ENCODE measurements at places on chromosomes 13 and 19.

DNA sequence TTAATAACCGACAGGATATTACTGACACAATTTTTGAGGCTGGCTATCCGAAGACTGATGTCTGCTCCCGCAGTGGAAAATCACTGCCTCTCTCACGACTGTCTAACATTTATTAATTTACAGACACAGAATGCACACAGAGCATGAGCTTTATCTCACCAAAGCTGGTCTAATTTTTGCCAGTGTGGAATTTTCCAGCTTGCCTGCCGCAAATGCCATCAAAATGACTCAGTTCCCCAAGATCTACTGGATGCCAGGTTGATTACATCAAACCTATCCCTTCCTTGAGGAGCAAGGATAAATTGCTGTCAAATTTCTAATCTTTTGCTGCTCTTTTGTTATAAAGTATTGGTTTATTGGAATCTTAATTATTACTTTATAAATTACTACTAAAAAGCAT lies 1775.1 kb upstream of the PCDH20 start:
- DNase-seq, result no peak

GRCh38 chr19:43425567-43426392 lies 11.1 kb downstream of the TEX101 start:
- DNase-seq, result peak; percentile 17

- no peak for DNase-seq
Observed at GRCh38 chr19:13460045-13460444, 46.2 kb downstream of the CACNA1A start.

DNA sequence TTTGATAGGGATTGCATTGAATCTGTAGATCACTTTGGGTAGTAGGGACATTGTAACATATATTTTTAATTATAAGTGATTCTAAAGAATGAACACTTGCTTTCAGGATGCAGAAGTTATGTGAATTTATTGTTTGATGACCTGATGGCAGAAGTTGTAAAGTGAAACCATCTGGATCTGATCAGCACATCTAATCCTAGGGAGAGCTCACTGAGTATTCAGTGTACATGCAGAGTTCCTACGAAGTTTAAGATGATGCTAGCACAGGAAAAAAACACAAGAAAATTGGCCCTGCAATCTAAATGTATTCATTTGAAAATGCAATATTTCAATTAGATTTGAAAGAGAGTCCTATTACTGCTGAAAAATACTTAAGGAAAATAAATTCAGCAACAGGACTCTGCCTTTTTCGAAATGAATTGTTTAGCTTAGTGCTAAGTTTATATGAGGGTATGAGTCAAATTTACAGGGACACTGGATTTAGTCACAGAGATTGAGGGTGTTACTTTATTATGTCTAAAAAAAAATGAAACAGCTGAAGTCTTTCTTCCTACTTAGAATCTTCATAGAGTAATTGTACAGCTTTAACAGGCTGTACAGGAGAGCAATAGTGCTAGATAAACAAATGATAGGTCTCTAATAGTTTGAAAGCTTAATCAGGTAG lies 385.7 kb downstream of the DCT start:
- DNase-seq, result no peak

DNA sequence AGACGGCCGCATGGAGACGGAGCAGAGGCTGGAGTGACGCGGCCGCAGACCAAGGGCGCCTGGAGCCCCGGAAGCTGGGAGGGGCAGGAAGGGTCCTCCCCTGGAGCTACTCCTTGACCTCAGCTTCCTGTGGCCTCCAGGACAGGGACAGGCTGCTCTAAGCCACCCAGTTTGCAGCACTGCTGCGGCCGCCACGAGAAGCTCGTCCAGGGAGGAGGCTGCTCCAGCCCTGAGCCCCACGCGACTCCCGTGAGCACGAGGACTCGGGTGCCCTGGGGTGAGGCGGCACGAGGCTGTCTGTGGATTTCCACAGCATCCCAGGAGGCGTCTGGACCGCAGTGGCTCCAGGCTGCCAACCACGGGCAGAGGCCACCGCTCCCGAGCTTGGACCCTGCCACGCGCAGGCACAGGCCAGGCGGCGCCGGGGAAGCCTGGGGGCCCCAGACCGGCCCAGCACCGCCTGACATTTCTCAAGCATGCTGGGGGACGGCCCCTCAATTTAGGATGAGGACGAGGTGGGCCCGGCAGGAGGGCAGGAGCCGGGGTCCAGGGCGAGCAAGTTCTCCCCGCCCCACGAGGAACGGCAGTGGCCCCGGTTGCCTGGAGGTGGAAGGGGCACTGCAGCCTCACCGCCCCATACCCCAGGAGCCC lies 10.7 kb downstream of the SBNO2 start:
- no peak for DNase-seq

DNA sequence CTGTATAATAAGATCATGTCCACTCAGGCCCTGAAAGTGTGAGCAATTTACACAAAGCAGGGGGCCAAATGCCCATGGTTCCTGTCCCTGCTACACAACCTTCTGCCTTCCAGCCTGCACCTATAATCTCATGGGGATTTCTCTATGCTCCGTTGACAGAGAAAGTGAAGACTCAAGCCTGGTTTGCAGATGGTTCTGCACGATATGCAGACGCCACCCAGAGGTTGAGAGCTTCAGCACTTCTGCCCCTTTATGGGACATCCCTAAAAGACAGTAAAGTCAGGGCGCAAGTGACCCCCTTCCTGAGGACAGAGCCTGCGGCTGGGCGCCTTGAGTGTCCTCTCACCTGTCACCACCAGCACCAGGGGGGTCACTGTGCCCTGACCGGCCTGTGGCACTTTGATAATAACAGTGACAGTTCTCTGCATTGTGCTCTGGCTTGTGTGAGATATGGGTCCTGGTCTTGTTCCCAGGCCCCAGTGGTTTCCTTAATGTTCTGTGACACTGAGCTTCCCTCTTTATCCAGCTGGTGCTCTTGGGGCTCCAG lies 15.1 kb downstream of the LILRA5 start:
- no peak for DNase-seq

DNA sequence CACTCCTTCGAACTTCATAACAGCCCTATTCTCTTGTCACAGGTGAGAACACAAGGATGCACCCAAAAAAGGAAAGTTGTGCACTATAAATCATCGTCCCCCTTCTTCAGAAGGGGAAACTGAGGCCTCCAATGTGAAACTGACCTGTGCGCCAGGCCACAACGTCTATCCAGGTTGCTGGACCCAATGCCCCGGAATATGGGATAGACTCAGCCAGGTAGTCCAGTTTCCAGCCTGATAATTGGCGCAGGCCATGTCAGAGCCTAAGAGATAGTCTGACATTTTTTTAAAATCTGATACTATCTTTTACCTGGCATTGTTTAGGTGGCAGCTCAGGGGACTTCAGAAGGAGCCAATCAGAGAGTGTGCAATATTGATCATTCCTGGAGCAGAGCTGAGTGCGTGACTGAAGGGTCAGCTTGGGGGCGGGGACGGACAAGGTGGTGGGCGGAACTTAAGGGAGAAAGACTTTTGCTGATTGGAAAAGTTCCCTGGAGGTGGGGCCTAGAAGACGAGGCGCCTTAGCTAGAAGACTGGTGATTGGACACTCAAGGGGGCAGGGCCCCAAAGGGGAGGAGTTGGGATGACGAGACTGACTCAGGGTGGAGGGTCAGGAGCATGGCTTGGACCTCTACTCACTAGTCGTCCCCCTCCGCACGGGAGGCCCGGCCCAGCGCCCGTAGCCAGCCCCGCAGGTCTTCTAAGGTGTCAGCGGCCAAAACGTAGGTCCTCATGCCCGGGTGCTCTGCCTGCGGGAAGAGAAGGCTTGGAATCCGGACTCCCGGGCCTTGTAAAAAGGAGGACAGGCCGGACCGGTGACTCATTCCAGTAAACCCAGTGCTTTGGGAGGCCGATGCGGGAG lies 8.5 kb downstream of the PLEKHA4 start:
- peak; percentile 58 for DNase-seq

DNA sequence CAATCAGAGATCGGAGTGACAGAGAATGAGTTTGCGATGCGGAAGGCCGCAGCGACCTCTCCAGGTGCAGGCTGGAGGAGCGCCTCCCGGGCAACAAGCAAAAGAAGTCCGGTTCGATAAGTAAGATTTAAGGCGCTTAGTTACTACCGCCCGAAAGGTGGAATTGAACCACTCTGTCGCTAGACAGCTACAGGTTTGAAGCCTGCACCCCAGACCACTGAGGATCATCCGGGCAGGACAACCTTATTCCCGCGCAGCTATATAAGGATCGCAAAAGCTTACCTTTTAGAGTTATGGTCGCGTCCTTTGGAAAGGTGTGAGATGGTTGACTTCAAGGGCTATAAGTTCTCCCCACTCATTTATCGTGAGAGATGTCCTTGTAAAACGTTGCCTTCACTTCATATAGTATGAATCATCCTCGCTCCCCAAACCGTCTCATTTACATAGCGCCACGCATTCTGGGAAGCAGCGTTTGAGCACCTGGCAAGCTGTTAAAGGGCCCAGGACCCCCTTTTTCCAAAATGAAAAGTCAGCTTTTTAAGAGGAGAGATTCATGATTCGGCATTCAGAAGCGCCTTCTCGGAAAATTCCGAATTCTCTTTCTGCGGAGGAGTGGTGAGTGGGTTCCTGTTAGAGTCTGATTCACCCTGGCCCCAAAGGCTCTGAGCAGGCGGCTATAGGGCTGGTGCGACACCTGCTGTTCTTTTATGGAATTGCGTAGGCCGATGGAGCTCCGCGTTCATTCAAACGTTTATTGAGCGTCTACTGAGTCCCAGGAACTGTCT lies 10.8 kb downstream of the FOSB start:
- DNase-seq, result peak; percentile 89

- no peak for DNase-seq
Observed at GRCh38 chr13:77480066-77480465, 55.4 kb upstream of the SCEL start.

DNA sequence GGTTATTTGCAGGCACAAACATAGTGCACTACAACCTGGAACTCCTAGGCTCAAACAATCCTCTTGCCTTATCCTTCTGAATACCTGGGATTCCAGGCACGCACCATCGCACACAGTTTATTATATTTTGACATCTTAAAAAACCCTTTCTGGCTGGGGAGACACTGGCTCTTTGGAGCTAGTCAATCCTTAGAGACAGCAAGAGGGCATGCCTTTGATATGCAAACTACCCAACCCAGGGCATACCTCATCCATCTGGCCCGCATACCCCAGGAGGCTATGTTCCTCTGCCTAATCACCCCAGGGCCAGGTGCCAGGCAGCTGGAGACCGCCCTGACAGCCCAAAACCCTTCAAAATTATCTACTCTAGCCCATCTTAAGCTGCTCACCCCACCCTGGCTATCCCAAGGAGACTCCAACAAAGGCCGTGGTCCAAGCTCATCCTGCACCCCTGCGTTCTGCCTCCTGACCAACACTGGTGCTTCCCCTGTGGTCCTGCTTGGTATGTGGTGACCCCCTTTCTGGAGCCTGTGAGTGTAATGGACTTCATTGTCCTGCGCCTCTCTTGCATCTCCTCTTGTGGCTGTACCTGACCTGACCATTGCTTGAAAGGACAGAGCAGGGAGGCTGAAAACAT lies 86.4 kb downstream of the RGCC start:
- no peak for DNase-seq

DNA sequence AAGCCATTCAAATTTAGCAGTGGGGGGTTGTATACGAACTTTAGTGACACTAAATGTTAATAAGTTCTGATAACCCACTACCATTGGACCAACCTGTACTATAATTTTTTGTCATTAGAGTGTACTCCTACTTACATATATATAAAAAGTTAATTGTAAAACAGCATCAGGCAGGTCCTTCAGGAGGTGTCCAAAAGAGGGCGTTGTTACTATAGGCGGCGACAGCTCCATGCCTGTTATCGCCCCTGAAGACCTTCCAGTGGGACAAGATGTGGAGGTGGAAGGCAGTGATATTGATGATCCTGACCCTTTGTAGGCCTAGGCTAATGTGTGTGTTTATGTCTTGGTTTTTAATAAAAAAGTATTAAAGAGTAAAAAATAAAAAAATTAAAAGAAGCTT lies 27.5 kb downstream of the SPRYD7 start:
- DNase-seq, result no peak

GRCh38 chr19:34711890-34712289 lies 22.2 kb upstream of the ZNF181 start:
- no peak for DNase-seq

GRCh38 chr13:60019119-60019993 lies 144.4 kb downstream of the DIAPH3 start:
- peak; percentile 1 for DNase-seq

DNA sequence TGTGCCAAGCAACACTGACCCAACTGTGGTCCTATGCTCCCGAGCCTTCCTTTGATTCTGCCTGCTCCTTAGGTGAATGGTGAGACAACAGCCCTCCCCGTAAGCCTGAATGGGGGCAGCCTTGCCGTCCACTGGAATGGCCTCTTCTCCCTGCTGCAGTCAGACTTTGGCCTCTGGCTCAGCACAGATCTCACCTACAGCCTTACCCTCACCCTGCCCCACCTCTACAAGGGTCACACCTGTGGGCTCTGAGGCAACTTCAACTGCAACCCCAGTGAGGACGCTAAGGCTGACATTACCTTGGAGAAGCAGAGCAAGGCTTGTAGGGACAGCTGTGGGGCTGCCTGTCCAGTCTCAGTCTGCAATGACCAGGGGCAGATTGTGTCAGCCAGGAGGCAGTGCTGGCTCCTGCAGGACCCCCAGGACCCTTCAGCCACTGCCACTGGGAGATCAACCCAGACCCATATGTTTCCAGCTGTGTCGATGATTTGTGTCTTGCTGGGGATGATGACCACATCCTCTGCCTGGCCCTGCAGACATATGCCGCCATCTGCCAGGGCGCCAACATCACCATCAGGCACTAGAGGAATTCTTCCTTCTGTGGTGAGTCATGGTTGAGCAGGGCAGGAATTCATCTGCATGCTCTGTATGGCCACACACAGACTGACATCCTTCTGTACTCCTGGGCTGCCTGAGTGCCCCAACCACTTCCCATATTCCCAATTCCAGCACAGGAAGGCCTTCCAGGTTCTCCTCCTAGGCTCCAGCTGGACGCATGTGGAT lies 27.3 kb upstream of the FXYD3 start:
- no peak for DNase-seq

GRCh38 chr19:56174086-56174485 lies 1.7 kb upstream of the GALP start:
- no peak for DNase-seq

GRCh38 chr13:73387318-73387717 lies 328.5 kb downstream of the KLF5 start:
- DNase-seq, result no peak

GRCh38 chr19:50607874-50608785 lies 31.6 kb downstream of the SYT3 start:
- DNase-seq, result peak; percentile 71

GRCh38 chr13:64884976-64885375 lies 2345.2 kb downstream of the PCDH9 start:
- DNase-seq, result no peak

- DNase-seq, result no peak
Observed at GRCh38 chr13:73195091-73195490, 136.3 kb downstream of the KLF5 start.

DNA sequence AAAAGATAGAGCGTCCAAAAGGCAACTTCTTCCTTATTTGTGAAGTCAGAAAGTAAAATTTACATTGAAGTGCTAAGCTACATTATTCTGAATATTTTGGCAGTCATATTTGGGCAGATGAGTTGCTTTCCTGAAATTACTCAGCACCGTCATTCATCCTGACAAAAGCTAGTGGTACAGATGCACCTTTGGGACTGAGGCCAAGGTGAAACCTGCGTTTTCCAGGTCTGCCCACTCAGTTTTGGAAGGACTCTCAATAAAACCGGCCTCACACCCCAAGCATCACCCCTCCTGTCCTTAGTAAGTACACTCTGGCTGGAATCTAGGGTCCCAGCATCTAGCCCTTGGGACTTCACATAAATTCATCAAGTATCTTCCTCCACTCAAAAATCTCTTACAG lies 187.5 kb downstream of the TM9SF2 start:
- no peak for DNase-seq

- no peak for DNase-seq
Observed at GRCh38 chr19:24101459-24102115, 14.6 kb downstream of the ZNF254 start.

- DNase-seq, result no peak
Observed at GRCh38 chr13:54312885-54313284, 1284.3 kb downstream of the OLFM4 start.
